ENCODE measurements at places on chromosomes 1 and 21.
A peak's percentile ranks its signal among the peaks of the same experiment; 100 is the strongest.

GRCh38 chr1:154813846-154814505 lies 56.1 kb downstream of the KCNN3 start:
- DNase-seq, result no peak

DNA sequence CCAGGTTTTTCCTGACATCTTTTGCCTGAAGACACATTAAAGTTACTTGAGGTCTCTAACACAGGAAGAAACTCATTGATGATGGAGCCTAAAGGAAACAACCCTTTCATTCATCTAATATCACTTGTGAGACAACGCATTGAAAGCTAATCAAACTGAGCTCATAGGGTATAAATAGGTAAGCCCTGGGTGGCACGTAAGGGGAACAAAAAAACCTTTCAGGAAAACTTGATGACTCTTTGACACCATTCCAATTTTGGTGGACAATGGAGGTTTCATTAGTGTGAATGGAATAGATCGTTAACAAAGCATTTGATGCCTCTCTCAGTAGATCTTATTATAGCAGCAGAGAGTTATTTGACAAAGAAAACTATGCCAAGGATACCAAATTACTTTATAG lies 80.7 kb upstream of the DUSP10 start:
- DNase-seq, result no peak

DNA sequence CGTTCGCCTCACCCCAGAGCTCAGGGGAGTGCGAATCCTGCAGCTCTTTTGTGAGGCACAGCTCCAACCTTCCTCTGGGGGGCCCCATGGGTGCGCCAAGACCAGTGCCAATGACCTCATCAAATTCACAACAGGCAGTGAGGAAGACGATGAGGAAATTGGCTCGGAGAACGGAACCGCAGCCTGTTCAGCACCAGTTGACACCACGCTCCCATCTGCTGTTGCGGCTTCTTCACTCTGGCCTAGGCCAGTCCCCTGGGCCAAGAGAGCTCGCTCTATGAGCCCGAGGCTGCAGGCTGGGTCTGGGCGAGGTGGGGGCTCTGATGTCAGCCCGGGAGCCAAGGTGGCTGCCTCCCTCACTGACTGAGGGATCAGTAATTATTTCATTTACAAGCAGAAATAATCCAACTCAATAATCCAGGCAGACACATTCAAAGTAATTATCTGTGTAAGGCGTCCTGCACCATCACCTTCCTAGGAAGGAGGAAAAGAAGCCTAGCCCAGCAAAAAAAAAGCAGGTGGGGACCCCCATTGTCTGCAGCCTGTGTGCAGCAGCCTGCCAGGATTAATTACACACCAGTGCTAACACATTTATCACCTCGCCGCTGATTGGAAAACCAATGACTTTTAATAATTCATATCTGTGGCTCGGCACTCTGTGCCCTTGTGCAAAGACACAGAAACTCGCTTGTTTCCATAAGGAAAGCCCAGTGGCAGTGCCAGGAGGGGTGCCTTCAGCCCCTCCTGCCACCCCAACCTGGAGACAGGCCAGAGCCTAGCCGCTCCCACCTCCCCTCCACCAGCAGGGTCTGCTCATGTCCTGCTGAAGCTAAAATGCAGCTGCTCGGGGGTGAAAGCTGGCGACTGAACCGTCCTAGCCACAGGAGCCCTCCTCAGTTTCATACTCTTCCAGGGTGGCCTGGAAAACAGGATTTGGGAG lies 1.9 kb downstream of the PLEKHA6 start:
- no peak for DNase-seq

- peak; percentile 71 for DNase-seq
These were observed 20.5 kb downstream of the MX1 start for GRCh38 chr21:41446586-41446985.

DNA sequence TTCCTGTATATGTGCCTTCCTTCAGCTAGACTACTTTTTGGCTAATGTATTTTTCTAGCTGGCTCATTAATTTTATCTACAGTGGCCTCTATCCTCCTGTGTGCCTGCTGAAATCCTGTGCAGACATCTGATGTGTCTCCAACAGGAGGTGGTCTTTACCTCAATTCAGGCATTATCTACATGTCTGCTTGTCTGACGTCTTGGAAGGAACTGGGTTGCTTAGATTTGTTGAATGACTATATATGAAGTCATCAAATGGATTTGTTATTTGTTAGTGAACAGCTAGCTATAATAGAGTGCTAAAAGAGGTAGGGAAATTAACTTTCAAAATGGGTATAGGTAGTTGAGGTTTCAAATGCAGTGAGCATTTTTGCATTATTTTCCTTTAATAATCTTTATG lies 6.7 kb downstream of the RPL5 start:
- no peak for DNase-seq

DNA sequence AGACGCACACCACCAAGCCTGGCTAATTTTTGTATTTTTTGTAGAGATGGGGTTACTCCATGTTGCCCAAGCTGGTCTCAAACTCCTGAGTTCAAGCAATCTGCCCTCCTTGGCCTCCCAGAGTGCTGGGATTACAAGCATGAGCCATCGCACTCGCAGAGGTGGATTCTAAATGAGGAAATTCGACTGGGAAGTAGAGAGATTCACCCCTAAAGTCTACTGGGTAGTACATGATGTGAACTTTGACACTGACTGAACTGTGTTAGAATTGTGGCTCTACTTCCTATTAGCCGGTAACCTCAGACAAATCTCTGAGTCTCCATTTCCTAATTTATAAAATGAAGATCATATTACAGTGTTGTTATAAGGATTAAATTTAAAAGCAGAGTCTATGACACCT lies 276.0 kb upstream of the NR5A2 start:
- no peak for DNase-seq

DNA sequence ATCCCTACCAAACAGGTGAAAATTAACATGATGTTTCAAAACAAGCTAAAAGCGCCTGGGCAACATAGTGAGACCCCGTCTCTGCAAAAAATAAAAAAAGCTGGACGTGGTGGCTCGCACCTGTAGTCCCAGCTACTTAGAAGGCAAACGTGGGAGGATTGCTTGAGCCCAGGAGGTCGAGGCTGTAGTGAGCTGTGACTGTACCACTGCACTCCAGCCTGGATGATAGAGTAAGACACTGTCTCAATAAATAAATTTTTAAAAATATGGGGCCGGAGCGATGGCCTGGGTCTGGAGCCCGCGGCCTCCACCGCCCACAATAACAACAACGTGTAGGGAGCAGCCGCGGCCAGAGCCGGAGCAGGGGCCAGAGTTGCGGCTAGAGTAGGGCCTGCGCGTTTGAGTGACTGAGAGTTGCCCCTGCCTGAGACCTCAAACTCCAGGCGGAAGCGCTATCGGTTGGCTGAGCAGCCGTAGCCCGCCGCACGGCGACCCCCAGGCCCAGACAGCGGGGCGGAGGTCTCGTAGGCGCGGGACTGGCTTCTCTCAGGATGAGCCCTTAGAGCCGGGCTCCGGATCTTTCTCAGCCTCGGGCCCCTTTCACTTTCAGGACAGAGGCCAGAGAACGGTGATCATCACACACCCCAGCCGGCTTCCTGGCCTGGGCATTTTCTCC lies 41.4 kb downstream of the ZMYM1 start:
- peak; percentile 40 for DNase-seq

- DNase-seq, result no peak
These were observed 4.2 kb downstream of the KRTAP10-8 start for GRCh38 chr21:44615911-44616590.

- DNase-seq, result peak; percentile 73
These were observed 12.9 kb downstream of the CAMK2N1 start for GRCh38 chr1:20472860-20473711.

DNA sequence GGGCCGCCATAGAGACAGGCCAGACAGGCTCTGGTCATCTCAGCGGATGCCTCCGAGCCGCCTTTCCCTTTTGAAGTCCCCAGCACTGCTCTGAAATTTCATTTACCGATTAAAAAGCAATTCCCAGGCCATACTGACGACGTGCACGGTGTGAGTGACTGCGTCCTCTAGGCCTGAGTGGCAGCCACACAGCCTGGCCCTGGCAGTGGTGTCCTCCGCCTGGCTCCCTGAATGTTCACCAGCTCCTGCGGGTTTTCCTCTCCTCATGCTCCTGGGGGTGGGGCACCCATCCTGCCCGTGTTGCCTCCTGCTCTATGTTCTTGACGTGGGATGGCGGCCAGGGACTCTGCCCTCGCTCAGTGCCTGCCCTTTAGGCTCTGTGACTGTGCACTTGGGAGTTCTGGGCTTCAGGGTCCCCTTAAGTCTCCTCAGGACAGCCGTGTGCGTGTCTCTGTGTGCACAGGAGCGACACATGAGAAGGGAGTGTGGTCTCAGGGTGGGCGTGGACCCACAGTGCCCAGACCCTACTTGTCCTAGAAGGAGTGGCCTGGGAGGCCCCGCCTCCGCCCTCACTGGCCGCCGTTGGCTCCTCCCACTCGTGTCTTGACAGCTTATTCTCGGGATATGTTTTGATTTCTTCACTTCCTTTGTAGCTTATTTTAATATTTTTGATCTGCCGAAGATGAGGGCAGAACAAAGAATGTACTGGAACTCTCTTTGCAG lies 3.6 kb downstream of the SKI start:
- DNase-seq, result peak; percentile 92

- no peak for DNase-seq
These were observed 48.2 kb upstream of the EPB41 start for GRCh38 chr1:28865997-28866650.

GRCh38 chr1:204074274-204075138 lies 1.6 kb downstream of the SOX13 start:
- DNase-seq, result peak; percentile 75

- DNase-seq, result no peak
These were observed 9.1 kb upstream of the THEM5 start for GRCh38 chr1:151862604-151863003.

DNA sequence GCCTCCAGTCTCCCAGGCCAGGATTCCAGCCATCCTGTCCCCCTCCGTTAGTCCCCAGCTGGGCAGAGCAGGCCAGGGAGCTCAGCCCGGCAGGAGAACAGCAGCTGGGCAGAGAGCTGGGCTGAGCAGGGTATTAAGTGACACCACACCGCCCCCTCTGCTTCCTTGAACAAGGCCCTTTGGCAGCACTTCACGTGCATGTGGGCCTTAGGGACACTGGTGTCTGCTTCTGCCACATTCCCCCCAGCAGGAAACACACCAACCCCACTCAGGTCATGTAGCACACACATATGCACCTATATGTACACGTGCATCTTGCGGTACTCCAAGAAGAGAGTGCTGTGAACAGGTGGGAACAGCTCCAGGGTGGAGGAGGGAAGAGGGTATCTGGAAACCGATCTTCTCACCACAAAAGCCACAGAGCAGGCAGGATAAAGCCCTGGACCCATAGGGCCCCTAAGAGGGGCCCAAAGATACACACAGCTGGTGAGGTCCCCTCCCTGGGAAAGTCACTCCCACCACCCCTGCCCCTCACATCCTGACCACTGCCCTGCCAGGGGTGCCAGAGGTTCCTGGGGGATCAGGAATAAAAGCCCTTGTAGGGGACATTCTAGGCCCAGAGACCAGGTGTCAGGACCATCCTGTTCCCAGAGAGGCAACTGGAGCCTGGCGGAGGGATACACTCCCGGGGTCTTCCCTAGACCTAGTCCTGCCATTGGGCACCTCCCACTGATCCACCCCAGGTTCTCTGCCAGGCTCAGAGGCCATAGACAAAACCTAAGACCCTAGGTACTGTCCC lies 4.5 kb downstream of the EPHA2 start:
- peak; percentile 69 for DNase-seq

DNA sequence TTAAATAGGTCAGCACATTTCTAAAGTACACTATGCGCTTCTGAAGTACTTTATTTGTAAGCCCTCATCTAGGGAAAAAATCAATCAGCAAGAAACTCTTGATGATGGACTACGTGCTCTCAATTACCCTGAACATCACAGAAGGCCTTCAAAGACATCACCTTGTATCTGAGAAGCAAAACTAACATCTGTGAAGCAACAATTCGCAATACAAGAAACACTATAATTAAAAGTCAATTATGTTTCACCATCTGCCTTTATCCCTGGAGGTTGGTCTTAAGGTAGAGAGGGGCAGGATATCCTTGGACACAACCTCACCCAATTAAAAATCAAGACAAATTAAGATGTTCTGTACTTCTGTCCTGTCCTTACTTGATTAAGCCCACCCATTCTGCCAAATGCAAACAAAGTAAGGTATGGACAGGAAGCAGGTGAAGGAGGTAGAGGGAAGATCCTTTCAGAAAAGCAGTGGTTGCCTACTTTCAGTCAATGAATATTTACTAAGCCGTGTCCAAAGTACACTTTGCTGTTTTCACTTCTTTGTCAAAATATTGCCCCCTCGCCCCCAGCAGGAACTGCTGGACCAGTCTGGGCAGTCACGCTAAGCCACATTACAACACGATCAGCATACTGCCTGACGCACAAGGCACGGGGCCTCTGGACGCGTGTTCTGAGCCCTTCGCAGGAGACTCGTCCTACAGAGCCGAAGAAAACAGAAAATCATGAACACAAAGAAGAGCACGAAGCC lies 887 bp downstream of the SLC19A2 start:
- DNase-seq, result peak; percentile 89

- no peak for DNase-seq
These were observed 91.9 kb downstream of the NFIA start for GRCh38 chr1:61174060-61174795.

GRCh38 chr1:108057541-108057940 lies 92.6 kb upstream of the VAV3 start:
- DNase-seq, result peak; percentile 72

DNA sequence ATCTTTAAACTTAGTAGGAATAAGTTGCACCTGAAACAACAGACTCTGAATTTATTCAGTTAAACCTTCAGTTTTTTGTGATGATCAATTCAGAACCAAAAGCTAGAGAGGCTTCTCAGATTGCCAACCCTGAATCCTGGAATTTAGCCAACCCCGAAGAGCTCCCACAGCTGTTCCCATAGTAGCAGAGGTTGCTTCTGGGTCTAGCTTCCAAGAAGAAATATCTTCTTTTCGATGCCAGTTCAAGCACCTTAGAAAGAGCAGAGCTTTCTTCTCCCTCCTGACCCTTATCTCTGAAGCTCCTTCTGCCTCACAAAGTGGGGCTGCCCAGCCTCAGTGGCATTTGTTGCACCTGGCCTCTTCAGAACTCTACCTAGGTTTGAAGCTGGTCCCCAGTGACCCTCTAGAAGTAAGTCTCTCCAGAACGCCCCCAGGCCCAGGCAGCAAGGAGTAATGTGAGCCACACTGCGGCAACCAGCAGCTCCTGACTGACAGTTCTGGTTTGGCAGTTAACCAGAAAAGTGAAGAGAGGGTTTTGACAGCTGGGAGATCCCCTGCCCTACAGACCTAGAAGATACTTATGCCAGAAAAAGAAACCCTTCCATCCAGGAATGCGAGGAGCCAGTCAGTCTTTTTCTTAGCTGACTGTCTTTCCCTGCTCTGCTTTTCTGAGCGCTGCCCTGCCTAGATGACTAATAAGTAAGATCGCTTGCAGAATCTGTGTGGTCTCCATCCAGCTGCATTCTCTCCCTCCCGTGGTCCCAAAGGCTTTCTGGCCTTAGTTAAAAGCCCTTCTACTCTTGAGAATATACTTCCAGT lies 165.9 kb downstream of the ADGRL4 start:
- DNase-seq, result peak; percentile 59
